ENCODE measurements at places on chromosomes 12 and 14.

- peak; percentile 52 for DNase-seq
These were observed 8.5 kb upstream of the PTPRB start for GRCh38 chr12:70645494-70646317.

DNA sequence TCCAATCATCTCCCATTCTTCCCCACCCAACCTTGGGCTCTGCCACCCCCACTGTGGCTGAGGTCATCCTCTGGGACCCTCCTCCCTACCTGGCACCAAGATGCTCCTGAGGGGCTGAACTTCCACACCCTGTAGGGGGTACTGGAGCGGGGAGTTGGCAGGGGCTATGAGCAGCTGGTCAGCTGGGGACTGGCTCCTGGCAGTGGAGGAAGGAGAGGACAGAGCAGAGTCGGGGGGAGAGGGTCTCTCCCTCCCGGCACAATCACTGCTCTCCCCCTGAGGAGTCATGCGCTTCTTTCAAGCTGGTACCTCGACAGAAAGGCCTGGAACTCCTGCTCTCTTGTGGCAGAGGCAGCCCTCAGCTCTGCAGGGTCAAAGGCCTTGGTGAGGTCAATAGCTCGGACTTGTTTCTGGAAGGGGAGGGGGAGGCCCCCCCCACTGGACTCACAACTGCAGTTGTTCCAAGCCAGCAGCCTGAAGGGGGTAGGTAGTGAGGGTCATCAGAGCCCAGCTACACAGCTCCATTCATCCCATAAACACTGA is 2.0 kb downstream of the B4GALNT1 start:
- no peak for DNase-seq

DNA sequence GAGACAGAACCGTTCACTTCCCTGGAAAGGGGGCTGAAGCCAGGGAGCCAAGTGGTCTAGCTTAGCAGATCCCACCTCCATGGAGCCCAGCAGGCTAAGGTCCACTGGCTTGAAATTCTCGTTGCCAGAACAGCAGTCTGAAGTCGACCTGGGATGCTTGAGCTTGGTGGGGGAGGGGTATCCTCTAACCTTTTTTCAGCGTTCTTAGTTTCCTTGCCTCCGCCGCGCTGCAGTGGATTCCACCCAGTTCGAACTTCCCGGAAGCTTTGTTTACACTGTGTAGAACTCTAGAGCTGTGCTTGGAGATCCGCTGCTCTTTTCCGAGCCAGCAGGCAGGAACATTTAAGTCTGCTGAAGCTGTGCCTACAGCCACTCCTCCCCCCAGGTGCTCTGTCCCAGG is 45.2 kb upstream of the FKBP4 start:
- DNase-seq, result no peak

- DNase-seq, result peak; percentile 35
These were observed 20.6 kb downstream of the RDH12 start for GRCh38 chr14:67722293-67722692.

GRCh38 chr12:58727521-58727920 is 192.8 kb downstream of the LRIG3 start:
- DNase-seq, result peak; percentile 16

DNA sequence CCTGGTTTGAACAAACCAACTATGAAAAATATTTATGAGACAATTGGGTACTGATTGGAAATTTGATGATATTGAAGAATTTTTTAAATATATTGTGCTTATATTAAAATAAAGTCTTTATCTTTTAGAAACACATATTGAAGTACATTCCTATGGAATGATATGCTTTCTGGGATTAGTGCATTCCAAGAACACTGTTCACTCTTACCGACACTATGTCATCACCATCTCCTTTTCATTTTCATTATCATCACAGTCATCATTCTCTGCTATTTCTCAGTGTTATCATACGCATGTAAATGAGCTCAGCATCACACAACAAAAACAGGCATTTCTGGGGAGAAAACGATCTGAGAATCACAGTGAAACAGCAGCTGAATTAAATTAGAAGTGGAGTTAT is 513.3 kb upstream of the CCDC196 start:
- DNase-seq, result no peak

- peak; percentile 54 for DNase-seq
These were observed 76.5 kb downstream of the FOXN3 start for GRCh38 chr14:89340200-89341181.

DNA sequence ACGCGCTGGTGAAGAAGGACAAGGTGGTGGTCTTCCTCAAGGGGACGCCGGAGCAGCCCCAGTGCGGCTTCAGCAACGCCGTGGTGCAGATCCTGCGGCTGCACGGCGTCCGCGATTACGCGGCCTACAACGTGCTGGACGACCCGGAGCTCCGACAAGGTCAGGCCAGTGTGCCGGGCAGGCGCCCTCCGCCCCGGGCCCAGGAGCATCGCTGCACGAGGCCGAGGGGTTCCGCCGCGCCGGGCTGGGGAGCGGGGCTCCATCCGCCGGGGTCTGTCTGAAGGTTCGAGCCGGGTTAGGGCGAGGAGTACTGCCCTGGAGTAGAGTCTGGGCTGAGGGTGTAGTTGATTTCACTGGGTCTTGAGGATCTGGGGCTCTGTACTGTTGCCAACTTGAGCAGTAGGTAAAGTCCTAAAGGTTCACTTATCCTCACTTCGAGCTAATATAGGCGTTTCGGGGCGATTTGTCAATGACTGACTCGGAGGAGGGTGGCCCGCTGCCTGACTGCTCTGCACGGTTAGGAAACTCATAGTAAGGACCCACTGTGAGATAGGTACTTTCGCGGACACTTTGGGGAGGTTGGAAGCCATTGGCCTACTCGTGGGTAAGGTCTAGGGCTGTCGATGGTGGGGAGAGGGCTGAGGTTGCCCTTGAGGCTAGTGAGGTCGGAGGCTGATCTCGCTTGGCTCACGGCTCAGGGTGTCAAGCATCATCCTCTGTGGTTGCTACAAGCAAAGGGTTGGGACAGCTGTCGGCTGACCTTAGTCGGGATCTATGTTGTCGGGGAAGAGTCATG is 574 bp downstream of the GLRX5 start:
- no peak for DNase-seq

DNA sequence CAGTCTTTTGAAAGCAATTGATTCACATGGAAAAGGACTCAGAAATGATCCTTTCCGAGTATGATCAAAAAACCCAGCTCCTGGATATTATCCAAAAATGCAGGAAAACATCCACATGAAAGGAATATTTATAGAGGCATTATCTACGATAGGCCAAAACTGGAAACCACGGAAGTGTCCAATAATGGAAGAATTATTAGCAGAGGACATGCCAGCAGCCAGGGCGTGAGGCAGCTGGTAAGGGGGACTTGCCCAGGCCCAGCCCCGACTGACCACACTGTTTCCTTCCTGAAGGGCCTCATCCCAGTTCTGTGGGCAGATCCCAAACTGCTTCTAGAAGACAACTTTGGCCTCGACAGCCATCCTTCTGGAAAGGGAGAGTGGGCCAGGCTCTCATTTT is 20.5 kb downstream of the ACTN1 start:
- no peak for DNase-seq

GRCh38 chr12:67068761-67069450 is 200.3 kb upstream of the CAND1 start:
- peak; percentile 13 for DNase-seq

- DNase-seq, result no peak
These were observed 22.1 kb upstream of the KIF26A start for GRCh38 chr14:104116288-104116755.

DNA sequence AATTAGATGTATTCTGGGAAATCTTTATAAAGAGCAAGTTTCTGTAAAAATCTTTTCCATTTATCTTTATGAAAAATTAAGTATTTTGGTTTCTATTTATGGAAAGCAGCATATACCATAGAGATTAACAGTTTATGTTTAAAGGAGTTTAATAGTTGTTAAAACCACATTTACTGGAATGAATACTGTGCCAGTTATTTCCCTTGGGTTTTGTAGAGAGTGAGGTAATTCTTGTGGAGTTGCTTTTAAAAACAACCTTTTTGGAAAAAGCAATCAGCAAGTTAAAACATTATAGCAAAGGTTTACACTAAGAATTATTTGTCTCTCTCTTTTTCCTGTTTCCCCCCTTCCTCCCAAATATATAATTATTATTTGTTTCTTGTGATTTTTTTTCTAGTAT is 34.9 kb downstream of the AEBP2 start:
- DNase-seq, result peak; percentile 7

- DNase-seq, result no peak
These were observed 4.5 kb upstream of the ARF3 start for GRCh38 chr12:48961801-48962200.

DNA sequence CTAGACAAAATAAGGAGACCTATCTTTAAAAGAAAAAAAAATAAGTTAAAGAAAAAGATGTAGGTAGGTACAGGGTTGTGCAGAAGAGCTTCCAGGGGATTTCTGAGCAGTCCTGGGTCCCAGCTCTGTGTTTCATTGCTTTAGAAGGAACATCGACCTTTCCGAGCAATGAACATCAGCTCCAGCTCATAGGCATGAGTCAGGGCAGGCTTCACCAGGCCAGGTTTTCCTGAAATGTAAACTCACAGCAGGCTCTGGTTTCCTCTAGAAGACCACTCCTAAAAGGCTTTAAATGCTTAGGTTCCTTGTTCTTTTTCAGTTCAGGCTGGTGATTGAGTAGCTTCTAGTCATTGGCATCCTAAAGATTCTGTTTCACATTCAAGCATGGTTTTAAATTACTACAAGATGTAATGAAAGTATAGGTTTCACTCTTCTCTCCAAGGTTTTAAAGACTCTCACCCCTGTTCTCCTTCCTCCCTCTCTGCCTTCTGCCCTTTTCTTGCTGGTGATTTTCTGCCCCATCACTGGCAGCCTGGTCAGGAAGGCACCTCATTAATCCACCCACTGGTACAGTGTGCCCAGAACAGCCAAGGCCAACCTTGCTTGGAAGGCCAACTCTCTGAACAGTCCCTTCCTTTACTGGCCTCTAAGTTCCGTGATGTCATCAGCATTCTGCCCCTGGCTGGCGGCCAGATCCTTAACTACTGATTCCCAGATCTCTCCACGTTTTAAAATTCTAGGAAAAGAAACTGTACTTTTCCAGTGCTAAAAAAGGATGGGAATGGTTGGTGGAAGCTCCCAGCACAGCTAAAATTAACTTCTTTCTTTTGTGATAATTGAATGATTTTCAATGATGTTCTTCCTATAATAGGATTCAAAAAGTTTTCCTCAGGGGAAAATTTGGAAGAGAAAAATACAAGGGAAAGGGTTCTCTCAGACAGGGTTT is 109.4 kb upstream of the HIF1A start:
- peak; percentile 58 for DNase-seq

- DNase-seq, result peak; percentile 27
These were observed 29.7 kb upstream of the CHST11 start for GRCh38 chr12:104426926-104427546.

GRCh38 chr14:21723431-21724045 is 49.9 kb upstream of the OR4E1 start:
- DNase-seq, result no peak

GRCh38 chr12:20440408-20440807 is 72.1 kb downstream of the PDE3A start:
- no peak for DNase-seq

GRCh38 chr12:8590842-8591545 is 21.7 kb downstream of the AICDA start:
- DNase-seq, result no peak

All from fibroblast of gingiva (primary cell).